Fibroblast of skin of scalp (primary cell): ENCODE measurements at places on chromosomes 5 and 9.

DNA sequence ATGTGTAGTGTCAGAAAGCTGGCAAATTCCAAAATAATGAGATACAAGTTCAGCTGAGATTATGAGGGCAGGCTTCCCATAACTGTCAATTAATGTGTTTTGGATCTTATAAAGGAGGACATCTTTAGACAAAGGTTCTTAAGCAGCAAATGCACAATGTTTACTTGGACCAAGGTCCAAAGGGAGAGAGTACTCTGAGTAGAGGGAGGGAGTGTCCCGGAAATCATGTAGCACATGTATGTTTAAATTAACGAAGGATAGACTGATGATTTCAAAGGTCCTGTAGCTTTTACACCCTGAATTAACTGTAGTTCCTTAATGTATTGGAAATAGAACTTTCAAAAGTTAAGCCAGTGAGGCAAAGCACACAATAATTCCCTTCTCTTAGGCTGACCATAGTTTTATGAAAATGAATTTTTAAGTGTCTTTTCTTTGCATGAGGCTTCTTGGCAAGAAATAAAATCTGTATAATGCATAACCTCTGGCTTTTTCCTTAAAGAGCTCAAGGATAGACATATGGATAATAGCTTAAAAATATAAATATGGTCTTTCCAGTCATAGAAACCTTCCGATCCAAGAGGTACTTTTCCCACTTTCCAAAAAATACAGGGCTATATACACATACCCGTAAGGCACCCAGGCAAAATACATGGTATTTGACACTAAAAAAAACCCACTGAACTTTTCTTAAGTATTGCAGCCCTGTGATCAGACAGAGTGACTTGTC lies 93.0 kb downstream of the PCSK5 start:
- DNase-seq = no peak

GRCh38 chr9:130472184-130472705 lies 27.5 kb downstream of the ASS1 start:
- DNase-seq = no peak

GRCh38 chr9:11702548-11702947 lies 990.6 kb upstream of the TYRP1 start:
- peak; percentile 4 for DNase-seq

GRCh38 chr5:76383126-76383832 lies 19.8 kb upstream of the IQGAP2 start:
- no peak for DNase-seq

- DNase-seq = no peak
Measured at GRCh38 chr9:79858508-79858907, 286.7 kb downstream of the TLE4 start.

GRCh38 chr5:157447201-157447637 lies 12.8 kb upstream of the NIPAL4 start:
- DNase-seq = no peak

- DNase-seq = no peak
Measured at GRCh38 chr5:10896016-10896415, 135.0 kb upstream of the DAP start.

GRCh38 chr5:163880302-163880701 lies 374.9 kb downstream of the MAT2B start:
- DNase-seq = peak; percentile 84
